IMR-90 (cell line): ENCODE measurements at places on chromosomes 12 and 14. TPM values are rescaled to one million over a fixed set of nuclear protein-coding genes. Genes with fewer than 3 reads are reported as not detected.

DNA sequence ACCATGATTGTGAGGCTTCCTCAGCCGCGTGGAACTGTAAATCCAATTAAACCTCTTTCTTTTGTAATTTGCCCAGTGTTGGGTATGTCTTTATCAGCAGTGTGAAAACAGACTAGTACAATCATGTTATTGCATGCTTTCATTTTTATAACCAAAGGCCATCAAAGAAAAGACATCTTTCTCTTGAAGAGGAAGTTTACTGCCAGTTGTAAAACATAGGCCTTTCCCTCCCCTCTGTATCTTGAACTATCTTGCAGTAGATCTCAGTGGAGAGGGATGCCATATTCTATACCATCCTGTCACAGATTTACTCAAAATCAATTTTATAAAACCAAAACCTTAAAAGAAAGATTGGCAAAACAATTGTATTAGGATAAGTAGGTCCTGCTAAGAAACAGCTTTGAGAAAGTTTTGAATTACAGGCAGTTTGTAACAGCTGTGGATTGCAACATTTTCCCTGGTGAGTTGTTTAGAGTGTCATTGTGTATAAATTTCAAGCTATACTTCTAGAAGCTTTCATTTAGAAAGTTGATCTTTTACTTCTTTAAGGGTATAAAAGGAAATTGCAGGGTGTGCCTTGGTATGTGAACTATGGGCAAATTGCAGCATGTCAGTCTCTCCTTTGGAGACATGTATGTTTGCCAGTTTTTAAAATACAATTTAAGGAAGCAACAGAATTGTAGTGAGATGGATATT, 128.0 kb downstream of the ATP23 start:
- DNase-seq = peak; percentile 44

The GLIPR1L1 gene
- polyA plus RNA-seq = not detected in 2 replicates

The KLRF2 gene
- polyA plus RNA-seq = not detected in 2 replicates

- no peak for DNase-seq
Observed at GRCh38 chr14:64554556-64554955, 4.8 kb downstream of the PPP1R36 start.

DNA sequence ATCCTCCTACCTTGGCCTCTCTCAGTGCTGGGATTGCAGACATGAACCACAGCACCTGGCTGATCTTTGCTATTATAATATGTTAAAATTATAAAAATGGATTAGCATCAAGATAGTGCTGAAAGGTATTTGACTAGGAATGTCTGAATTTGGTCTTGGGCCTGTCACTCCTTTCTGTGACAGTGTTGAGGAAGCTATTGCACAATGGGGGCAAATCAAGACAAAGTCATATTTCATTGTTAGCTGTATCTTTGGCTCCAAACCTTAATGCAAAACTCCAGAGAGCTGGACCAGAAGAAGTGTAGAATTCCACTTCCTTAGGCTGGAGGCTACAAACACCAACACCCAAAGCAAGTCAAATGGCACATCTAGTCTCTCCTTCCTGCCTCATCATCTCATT, 42.2 kb downstream of the ZCRB1 start:
- DNase-seq = no peak

GRCh38 chr14:22884738-22885523, 1.9 kb downstream of the REM2 start:
- DNase-seq = no peak

- DNase-seq = no peak
Observed at GRCh38 chr12:124107351-124107750, 134.3 kb downstream of the ZNF664 start.

GRCh38 chr14:67524634-67524963, 8.5 kb upstream of the PLEKHH1 start:
- no peak for DNase-seq

GRCh38 chr14:93099196-93099595, 16.5 kb downstream of the ITPK1 start:
- no peak for DNase-seq

GRCh38 chr14:63499701-63500250, 43.4 kb downstream of the PPP2R5E start:
- peak; percentile 77 for DNase-seq

The NANOG gene
- polyA plus RNA-seq = not detected in 2 replicates

The PIANP gene
- 5.4 and 6.8 TPM in 2 replicates for polyA plus RNA-seq

DNA sequence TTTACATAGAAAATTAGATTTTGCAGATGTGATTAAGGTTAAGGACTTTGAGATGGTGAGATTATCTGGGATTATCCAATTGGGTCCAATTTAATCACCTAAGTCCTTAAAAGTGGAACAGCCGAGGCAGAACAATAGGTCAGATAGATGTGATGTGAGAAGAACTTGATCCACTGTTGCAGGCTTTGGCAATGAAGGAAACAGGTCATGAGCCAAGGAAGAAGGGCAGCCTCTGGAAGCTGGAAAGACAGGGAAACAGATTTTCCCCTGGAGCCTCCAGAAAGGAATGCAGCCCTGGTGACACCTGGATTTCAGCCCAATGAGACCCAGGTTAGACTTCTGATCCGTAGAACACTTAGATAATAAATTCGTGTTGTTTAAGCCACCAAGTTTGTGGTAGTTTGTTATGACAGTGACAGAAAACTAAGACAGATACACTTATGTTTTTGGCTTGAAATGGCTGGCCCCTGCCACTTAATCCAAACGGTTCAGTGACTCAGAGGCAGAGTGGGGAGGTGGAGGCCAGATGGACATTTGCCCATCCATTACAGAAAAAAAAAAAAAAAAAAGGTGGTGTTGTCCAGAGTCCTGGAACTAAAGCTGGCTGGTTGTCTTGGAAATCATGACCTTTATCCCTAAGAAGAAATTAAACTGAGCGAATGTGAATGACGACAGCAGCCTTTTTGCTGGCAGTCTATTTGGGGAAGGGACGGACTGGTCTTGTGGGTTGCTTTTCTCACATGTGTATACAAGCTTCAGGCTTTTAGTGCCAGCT, 181.9 kb upstream of the NRXN3 start:
- DNase-seq = no peak

The RFX4 gene
- not detected in 2 replicates for polyA plus RNA-seq
